ENCODE measurements at places on chromosomes 6 and 20.
A peak's percentile ranks its signal among the peaks of the same experiment; 100 is the strongest.

DNA sequence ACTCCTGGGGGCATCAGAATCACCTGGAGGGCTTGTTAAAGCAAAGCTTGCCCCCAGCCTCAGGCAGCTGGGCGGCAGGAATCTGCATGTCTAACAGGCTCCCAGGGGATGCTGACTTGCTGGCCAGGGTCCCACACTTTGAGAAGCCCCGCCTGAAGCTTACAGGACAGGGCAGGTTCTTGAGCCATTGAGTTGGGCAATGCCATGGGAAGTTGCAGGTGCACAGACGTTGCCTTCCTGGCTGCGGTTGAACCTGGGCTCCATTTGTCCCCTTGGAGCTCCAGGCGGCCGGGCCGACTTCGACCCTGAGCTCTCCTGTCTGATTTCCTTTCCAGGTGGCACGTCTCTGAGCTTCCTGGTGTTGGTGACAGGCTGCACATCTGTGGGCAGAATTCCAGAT is 46.8 kb downstream of the SYNJ2 start:
- no peak for DNase-seq

DNA sequence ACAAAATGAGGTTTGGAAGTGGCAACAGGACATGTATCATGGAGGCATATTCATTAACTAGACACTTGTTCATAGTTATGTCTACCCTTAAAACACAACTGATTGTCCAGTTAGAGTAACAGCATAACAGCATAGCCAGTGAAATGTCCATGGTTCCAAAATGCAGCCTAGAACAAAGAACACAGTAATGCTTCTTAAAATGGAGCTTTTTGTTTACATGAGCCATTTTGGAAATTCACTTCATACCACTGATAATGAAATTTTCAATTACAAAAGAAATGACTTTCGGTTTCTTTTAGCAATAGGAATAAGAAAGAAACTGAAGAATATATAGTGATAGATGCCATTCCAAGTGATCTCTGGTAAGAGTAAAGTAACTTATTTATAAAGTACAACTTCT is 111.1 kb upstream of the DST start:
- no peak for DNase-seq

GRCh38 chr20:43836790-43837189 is 77.9 kb upstream of the TOX2 start:
- no peak for DNase-seq

DNA sequence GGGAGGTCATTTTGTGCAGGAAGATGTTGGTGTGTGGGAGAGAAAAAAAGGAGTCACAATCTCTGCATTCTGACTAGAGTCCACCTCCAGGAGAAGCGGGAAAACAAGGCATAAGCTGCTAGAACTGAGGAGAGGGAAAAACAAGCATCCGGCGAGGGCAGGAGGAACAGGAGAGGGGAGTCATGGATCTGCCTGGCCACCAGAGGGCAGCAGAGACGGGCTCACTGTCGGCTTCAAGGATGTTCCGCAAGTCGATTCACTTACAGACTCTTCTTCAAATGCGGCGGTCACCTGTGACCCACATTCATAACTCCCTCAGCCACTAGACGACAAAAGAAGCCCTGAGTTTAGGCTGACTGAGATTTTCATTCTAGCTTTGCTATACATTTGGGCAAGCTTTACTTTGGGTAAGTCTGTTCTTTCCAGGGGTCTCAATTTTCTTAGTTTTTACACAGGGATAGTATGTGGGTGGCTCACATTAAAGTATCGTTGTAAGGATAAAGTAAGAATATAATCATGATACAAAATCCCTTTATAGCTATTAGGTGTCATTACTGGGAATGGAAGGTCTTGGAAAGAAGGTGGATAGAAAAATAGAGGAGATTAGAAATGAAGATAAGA is 6.6 kb upstream of the BTNL2 start:
- peak; percentile 64 for DNase-seq

GRCh38 chr20:1327827-1328679 is 886 bp downstream of the SDCBP2 start:
- DNase-seq: peak; percentile 17

GRCh38 chr6:7163661-7164071 is 55.9 kb downstream of the RREB1 start:
- no peak for DNase-seq
